Body of pancreas (tissue), 4 donors: ENCODE measurements at places on chromosomes 1 and 21. TPM values are rescaled to one million over a fixed set of nuclear protein-coding genes. Genes with fewer than 3 reads are reported as not detected.

MAP3K7CL gene
- total RNA-seq, result 12.5 TPM

TPM3 gene
- total RNA-seq, result 131 TPM

GRHL3 gene
- not detected for total RNA-seq

ALX3 gene
- not detected for total RNA-seq

ESRRG gene
- 18.7 TPM for total RNA-seq

PDC gene
- total RNA-seq, result not detected

OVAAL gene
- not detected for total RNA-seq

TMCO4 gene
- total RNA-seq, result 31.3 TPM

OR6Y1 gene
- total RNA-seq, result not detected
